HEK293T (cell line): ENCODE measurements at places on chromosomes 11 and 22.
A peak's percentile ranks its signal among the peaks of the same experiment; 100 is the strongest.

DNA sequence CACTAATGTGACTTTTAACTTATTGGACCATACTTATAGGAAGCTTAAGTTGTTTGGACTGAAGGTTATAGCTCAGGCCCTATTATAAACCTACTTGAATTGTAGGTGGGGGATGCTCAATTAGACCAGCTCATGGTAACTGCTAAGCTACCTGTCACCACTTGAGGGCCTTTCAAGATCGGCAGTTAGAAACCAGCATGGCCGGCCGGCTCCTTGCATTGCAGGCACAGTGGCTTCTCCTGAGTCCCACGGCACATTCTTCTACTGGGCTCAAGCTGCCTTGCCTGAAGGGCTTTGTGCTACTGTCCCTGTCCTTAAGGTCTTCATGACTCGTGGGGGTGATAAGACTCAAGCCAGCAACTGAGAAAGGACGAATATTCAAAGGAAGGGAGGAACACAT, 70.8 kb downstream of the TBC1D22A start:
- peak; percentile 59 for DNase-seq

DNA sequence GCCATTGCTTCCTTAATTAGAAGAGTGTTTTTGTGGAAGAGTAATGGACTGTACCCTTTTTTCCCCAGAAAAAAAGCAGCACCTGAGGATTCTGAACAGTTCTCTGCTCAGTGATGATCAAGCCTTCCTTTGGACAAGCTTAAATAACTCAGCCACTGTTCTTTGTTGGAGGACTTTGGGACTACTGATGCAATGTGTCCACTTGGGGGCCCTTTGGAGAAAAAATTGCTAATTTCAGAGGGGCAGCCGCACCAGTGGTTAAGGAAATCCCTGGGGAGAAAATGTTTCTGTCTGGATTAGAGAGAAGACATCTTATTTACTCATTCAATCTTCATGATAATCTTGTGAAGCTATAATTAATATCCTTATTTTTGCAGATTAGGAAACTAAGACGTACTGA, 5.3 kb upstream of the KMT2A start:
- no peak for DNase-seq

- peak; percentile 95 for DNase-seq
These were observed 31.8 kb downstream of the BID start for GRCh38 chr22:17742527-17742902.

DNA sequence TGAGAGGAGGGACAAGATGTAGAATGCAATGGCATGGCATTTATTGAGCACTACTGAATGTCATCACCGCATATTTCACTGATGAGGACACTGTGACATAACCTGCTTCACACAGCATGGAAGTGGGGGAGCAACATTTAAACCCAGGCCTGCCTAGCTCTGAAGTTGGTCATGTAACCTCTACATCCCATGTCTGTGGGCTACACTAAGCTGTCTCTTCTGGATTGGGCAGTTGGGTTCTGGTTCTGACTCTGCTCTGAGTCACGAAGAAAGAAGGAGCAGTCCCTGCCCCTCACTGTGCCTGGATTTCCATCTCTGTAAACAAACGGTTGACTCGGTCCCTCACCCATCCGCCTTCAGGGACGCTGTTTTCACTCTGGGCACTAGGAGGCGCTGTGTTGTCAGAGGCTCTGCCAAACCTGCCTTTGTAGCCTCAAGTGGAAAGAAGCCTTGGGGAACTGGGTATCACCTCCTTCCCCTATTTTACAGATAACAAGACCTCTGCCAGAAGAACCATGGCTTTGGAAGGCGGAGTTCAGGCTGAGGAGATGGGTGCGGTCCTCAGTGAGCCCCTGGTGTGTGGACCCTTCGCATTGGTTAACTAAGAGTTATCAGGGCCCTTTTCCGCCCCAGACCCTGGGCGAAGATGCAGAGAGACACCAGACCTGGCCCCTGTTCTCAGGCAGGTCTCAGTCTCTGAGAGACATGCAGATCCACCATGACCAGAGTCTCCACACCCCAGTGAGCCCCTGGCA, 12.7 kb upstream of the ARHGEF17 start:
- DNase-seq, result peak; percentile 81

DNA sequence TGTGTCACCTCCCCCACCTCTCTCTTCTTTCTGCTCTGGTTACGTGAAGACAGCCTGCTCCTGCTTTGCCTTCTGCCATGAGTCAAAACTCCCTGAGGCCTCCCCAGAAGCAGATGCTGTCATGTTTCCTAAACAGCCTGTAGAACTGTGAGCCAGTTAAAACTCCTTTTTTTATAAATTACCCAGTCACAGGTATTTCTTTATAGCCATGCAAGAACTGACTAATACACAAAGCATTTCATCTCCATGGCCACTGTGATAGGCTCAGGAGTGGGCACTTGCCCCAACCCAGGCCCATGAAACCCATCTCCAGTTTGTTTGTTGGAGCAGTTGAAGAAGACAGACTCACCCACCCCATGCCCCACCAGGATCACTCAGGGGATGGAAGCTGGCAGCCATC, 253.3 kb upstream of the ISX start:
- no peak for DNase-seq

GRCh38 chr11:112477581-112478317, 217.1 kb upstream of the PLET1 start:
- no peak for DNase-seq

DNA sequence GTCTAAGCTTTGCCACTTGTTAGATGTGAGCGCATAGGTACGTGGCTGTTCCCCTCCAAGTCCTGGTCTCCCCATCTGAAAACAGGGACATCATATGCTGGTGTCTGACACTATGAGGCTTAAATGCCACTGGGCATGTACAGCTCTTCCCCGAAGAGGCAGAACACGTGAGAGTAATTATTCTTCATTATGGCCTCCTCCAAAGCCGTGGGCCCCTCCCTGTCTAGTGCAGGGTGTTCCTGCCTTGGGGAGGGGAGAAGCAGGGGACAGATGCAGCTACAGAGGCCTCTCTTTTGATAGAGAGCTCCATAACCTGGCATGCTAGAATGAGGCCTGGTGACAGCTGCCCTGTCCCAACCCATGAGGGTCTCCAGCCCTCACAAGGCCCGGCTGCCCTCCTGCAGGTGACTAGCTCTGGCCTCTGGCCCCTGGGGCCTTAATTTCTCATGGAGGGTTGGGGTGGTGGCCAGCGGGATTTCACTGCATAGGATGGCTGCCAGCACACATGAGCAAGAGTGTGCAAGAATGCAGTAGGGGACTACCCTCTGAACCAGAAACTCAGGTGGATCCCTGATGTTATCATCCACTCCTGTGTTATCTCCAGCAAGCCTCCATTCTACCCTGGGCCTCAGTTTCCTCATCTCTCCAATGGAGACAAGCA, 334.6 kb downstream of the MN1 start:
- DNase-seq, result no peak

GRCh38 chr11:69656536-69657455, 15.8 kb downstream of the CCND1 start:
- no peak for DNase-seq

DNA sequence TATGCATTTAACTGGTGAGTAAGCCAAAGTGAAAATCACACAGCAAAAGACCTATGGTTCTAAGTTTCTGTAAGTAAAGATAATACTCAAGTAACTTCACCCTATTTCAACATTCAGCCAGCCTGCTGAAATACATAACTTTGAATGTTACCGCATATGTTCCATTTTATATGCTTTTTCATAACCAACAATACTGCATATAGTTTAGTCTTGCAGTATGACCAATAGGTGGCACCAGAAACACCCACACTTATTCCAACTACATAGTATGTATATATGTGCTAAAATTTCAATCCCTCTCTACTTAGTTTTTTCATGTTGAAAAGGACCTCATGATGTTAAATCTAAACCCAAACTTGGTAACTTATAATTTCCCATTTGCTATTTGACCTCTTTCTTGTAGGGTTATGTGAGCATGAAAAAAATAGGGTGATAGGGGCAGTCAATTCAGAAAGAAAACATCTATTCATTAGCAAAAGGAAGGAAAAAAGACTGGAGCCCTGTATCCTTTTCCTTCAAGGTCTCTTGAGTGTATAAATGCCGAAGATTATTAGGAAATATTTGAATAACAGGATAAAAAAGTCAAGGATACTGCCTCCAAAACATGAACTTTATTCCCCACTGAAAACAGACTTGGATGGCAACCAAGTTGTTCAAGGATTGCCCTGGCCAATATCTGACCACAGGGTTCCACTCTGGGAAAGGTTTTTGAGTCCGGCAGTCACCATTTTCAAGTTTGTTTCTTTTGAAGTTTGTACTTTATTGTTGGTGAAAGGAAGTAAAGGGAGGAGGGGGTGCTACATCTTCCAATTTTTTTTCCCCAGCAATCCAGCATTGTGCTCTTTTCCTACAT, 23.8 kb upstream of the FZD4 start:
- no peak for DNase-seq

DNA sequence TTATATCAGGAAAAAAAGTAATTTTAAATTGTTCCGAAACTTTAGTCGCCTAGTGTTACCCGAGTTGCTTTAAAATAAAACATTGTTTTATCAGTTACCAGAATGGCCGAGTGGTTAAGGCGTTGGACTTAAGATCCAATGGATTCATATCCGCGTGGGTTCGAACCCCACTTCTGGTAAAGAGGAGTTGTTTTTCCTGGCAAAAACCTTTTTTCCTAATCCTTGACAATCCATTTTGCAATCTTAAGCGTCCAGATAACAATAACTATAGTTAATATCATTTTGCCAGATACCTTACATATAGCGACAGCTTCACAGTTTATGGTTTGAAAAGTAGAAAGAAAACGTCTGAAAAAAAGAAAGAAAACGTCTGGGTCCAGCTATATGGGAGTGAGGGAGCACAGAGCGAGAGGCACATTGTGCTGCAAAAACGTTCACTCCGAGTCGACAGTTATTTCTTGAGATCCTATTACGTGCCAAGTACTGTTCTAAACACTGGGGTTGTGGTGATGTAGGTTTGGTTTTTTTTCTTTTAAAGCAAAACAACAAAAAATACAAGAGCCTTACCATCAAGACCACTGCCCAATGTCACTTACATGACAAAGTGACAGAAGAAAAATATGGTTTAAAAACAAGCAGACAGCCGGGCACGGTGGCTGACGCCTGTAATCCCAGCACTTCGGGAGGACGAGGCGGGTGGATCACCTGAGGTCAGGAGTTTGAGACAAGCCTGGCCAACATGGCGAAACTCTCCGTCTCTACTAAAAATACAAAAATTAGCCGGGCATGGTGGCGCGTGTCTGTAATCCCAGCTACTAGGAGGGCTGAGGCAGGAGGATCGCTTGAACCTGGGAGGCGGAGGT, 40.6 kb downstream of the OR4D9 start:
- DNase-seq, result no peak

GRCh38 chr11:92137747-92138146, 86.9 kb upstream of the FAT3 start:
- DNase-seq, result no peak

DNA sequence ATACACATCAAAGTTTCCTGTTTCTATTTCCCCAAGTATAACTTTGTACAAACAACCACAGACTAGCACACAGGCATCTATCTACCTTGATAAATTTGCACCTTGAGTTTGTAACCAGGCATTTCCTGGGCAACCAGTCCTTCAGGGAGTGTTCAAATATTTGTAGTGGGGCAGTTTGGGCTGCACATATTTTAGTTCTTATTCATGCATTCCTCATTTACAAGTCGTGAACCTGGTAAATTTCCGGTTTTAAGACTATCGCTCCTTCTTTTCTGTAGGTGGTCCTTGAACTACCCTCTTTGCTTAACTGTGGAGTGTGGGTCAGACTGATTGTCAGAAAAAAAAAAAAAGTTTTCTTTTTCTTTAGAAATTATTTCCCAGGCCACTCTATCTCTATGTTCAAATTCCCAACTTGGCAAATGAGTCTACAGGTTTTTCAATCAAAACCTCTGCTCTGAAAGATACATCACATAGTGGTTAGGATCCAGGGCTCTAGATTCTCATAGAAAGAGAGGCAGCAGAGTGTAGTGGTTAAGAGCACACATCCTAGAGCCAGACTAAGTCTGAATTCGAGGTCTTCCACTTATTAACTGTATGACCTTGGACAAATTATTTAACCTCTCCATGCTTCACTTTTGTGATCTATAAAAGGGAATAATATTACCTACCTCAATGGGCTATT, 201.5 kb downstream of the SOX6 start:
- no peak for DNase-seq

- no peak for DNase-seq
These were observed 33.9 kb upstream of the CLTCL1 start for GRCh38 chr22:19325296-19325948.

DNA sequence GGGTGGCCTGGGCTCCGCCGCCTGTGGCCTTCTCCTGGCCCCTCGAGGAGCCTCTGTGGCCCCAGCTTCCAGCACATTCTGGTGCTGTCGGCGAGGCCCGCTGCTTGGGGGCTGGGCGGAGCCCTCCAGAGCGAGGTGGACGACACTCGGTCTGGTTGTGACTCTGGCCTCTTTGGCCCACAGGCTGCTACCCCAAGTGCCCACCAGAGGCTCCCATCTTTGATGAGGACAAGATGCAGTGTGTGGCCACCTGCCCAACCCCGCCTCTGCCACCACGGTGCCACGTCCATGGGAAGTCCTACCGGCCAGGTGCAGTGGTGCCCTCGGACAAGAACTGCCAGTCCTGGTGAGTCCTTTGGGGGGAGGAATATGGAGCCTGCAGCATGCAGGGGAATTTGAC, 22.4 kb downstream of the MUC5AC start:
- DNase-seq, result no peak

- DNase-seq, result no peak
These were observed 133.2 kb downstream of the FAT3 start for GRCh38 chr11:92357841-92358240.

GRCh38 chr11:33438301-33438700, 181.1 kb downstream of the HIPK3 start:
- no peak for DNase-seq

- no peak for DNase-seq
These were observed 2.7 kb upstream of the HBG2 start for GRCh38 chr11:5257296-5257695.

DNA sequence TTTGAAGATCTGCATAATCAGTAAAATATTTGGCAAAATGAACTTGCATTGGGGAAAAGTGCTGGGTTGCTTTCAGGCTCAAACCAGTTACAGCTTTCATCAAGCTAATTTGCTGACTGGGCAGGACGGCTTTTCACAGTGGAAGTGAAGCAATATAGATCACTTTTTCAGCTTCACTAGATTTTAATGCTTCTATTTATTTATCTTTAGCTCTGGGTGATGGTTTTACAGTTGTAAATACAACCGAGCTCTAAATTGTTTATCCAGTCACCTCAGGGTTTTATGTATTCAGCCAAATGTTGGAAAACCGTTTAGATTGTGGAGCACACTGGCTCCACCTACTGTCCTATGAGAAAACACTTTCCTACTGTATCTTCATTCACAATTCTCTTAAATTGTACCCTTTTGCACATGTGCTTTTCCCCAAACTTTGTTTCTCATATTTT, 58.2 kb downstream of the ACER3 start:
- peak; percentile 41 for DNase-seq

- no peak for DNase-seq
These were observed 173.7 kb upstream of the DDI1 start for GRCh38 chr11:103862802-103863174.

GRCh38 chr22:26798462-26799065, 141.2 kb downstream of the MIAT start:
- no peak for DNase-seq
